ENCODE measurements at places on chromosomes 3 and 15. TPM values are rescaled to one million over a fixed set of nuclear protein-coding genes. Genes with fewer than 3 reads are reported as not detected.

DNA sequence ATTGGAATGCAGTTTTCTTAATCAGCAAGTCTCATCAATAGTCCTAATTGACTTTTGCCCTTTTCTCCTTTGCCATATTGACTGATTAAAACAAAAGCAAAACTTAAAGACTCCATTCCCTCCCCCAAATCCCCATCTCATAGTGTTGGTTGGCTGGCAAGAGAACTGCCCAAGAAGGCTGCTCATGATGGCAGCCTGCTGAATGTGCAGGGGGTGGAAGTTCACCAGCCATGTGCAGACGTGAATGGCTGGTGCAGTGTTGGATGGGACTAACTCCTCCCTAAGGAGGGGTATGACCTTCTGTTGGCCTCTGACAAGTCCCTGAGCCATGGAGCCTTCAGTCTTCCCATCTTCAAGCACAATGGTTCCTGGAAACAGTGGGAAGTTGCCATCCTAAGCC, 7.0 kb downstream of the SMAD3 start:
- H3K27me3 ChIP-seq: no peaks in the 10 kb centered on the region
- H3K4me3 ChIP-seq: no peak overlapping the region
- DNase-seq: no peak
- no peak overlapping the region for H3K27ac ChIP-seq
- no peaks in the 10 kb centered on the region for H3K36me3 ChIP-seq

Gene SLC35G2
- 4.3 TPM for polyA plus RNA-seq

Gene PIERCE2
- 11.6 TPM for polyA plus RNA-seq

Gene KCTD6
- polyA plus RNA-seq: 6.9 TPM

Gene TNFSF10
- polyA plus RNA-seq: 17.2 TPM

Data from heart right ventricle (tissue), 16 donors.